ENCODE measurements at places on chromosomes 12 and 14. TPM values are rescaled to one million over a fixed set of nuclear protein-coding genes. Genes with fewer than 3 reads are reported as not detected.

DNA sequence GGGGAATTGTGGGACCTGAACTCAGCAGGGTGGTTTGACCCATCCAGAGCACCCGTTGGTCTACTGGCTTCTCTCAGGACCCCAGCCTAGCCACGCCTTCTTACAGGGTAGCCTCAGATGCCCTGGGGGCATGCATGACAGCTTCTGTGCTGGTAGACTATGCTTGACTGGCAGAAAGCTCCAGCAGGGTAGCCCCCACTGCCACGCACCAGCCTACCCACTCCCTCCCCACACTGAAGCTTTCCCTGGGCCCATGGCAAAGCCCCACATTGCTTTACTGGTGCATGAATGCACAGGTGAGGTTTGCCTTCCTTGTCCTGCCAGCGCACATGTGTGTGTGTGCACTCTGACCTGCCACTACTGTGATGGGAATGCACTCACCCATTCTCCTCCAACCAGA lies 772.2 kb downstream of the LRFN5 start:
- no peak overlapping the region for H3K27ac ChIP-seq
- H3K4me1 ChIP-seq, result no peaks in the 10 kb centered on the region
- H3K36me3 ChIP-seq, result no peaks in the 10 kb centered on the region
- H3K4me3 ChIP-seq, result no peak overlapping the region
- DNase-seq, result no peak

DNA sequence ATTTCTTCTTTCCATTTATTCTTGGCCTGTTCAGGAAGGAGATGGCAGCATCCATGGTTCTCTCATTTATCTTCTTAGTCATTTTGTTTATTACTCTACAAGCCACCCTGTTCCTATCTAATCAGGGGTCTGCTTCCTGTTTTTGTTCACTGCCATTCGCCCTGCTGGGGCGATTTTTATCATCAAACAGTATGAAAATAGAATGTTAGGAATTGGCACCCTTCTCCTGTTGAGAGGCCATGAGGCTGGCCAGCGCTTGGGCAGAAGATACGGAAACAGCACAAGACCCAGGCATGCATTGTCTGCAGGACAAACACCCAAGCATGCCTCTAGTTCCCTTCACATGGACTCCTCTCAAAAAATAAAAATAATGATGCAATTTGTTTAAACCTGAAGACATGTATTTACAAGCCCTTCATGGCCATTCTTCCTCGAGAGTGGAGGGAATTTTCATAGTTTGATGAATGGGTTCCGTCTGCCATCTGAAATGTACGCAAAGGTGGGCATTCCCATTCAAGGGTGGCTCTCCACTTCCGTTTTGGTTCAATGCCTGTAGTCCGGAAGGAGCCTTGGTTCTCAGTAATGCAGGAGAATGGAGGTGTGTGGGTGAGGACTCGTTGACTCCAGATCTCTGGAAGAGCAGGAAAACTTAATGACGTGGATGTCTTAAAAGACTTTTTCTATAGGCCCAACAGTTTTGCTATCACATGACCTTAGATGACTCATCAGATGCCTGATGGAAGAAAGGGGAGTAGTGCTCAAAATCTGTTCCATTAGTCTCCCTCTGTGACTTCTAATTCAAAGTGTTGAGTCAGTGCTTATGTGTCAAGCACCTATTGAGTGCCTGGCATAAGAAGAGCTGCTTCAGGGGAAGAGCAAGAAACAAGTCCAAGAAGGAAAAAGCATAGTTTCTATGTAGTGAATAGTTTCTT lies 252.4 kb upstream of the TBX3 start:
- no peaks in the 10 kb centered on the region for H3K4me1 ChIP-seq
- H3K4me3 ChIP-seq, result no peak overlapping the region
- no peaks in the 10 kb centered on the region for H3K27me3 ChIP-seq
- no peak for DNase-seq

GRCh38 chr14:22887260-22887989 lies 4.4 kb downstream of the REM2 start:
- peaks cover 14% of the 10 kb centered on the region for H3K27me3 ChIP-seq
- peak overlapping the region; percentile 77 for H3K4me3 ChIP-seq
- H3K4me1 ChIP-seq, result peaks cover 49% of the 10 kb centered on the region
- peak; percentile 39 for DNase-seq
- H3K27ac ChIP-seq, result peak overlapping the region; percentile 85

DNA sequence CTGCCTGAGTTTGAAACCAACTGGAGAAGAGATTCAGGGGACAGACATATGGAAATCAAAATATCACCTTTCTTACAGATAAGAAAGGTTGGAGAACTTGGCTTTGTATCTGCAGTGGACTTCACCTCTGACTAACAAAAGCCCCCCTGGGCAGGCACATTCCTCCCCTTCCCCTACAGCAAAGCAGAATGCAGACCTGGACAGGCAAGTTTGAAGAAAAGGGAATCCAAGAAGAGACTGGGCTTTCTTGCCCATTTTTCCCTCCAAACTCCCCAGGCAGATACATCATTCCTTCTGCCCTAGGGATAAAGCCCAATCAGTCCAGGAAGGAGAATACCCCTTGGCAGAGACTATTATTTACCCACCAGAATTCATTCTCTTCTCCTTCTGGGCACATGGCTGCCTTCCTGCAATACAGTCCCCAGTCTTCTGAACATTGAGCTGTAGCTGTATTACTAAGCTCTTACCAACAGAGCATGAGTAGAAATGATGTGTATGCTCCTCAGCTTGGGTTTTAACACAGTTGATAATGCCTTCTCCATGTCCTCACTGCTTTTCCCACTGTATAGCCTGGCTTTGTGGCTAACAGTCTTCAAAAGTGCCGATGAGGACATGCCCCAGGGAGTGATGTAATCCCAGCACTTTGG lies 17.4 kb upstream of the NAP1L1 start:
- no peaks in the 10 kb centered on the region for H3K4me1 ChIP-seq
- H3K36me3 ChIP-seq, result no peaks in the 10 kb centered on the region
- no peak overlapping the region for H3K4me3 ChIP-seq
- DNase-seq, result no peak
- H3K27me3 ChIP-seq, result no peaks in the 10 kb centered on the region

- no peak overlapping the region for H3K4me3 ChIP-seq
- H3K27me3 ChIP-seq, result peaks cover 4% of the 10 kb centered on the region
- no peaks in the 10 kb centered on the region for H3K36me3 ChIP-seq
- no peaks in the 10 kb centered on the region for H3K4me1 ChIP-seq
- no peak for DNase-seq
Observed at GRCh38 chr12:3470296-3470695, 20.7 kb upstream of the PRMT8 start.

- no peak overlapping the region for H3K4me3 ChIP-seq
- DNase-seq, result no peak
- no peaks in the 10 kb centered on the region for H3K27me3 ChIP-seq
- peaks cover 3% of the 10 kb centered on the region for H3K36me3 ChIP-seq
Observed at GRCh38 chr14:59354666-59355065, 110.5 kb downstream of the GPR135 start.

DNA sequence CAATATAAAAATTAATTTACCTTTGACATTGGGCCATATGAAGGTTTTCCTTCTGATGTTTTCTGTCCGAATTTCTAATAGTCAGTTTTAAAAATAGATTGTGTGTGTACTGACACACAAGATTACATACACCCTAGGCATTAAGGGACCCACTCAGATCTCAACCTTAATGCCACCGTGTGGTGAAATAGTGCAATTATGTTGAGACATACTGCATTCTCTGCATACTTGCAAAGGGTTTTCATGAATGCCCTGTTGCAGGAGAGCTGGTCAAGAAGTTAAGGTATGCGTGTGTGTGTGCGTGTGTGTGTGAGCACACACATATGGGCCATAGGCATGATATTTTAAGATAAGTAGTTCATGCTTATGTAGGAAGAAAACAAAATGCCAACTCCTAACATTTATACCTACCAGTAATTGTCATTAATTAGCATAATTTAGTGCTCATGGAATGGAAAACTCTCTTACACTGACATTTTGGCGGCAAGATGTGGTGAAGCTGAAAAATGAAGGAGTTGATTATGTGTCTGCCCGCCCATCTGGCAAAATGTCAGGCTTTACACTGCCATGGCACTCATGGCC lies 58.8 kb downstream of the PIK3C2G start:
- no peak overlapping the region for H3K4me3 ChIP-seq
- H3K36me3 ChIP-seq, result no peaks in the 10 kb centered on the region
- H3K27ac ChIP-seq, result no peak overlapping the region
- no peaks in the 10 kb centered on the region for H3K4me1 ChIP-seq
- H3K27me3 ChIP-seq, result no peaks in the 10 kb centered on the region

GRCh38 chr12:122867691-122868461 lies 28.0 kb downstream of the VPS37B start:
- H3K27ac ChIP-seq, result no peak overlapping the region
- no peaks in the 10 kb centered on the region for H3K27me3 ChIP-seq
- H3K4me3 ChIP-seq, result no peak overlapping the region
- no peak for DNase-seq

DNA sequence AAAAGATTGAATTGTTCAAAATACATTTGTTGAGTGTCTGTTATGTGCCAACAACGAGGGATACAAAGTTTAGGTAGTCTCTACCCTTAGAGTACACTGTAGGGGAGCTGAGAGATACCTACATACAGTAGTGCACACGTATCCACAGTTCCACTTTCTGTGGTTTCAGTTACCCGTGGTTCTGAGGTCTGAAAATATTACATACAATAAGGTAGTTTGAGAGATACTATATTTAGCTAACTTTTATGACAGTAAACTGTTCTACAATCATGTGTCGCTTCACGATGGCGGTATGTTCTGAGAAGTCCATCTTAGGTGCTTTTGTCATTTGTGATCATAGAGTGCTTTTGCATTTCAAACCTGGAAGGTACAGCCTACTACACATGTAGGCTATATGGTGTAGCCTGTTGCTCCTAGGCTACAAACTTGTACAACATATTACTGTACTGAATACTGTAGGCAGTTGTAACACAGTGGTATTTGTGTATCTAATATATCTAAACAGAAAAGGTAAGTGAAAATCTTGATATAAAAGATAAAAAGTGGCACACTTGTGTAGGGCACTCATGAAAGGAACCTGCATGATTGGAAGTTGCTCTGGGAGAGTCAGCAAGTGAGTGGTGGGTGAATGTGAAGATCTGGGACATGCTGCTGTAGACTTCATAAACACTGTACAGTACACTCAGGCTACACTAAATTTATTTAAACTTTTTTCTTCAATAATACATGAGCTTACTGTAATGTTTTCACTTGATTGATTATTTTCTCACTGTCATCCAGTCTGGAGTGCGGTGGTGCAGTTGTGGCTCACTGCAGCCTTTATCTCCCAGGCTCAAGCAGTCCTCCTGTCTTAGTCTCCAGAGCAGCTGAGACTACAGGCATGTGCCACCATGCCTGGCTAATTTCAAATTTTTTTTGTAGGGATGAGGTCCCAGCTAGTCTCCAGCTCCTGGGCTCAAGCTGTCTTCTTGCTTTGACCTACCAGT lies 4.0 kb downstream of the CPSF6 start:
- peak overlapping the region; percentile 52 for H3K4me3 ChIP-seq
- H3K4me1 ChIP-seq, result peaks cover 69% of the 10 kb centered on the region
- peak; percentile 27 for DNase-seq
- H3K27me3 ChIP-seq, result no peaks in the 10 kb centered on the region

DNA sequence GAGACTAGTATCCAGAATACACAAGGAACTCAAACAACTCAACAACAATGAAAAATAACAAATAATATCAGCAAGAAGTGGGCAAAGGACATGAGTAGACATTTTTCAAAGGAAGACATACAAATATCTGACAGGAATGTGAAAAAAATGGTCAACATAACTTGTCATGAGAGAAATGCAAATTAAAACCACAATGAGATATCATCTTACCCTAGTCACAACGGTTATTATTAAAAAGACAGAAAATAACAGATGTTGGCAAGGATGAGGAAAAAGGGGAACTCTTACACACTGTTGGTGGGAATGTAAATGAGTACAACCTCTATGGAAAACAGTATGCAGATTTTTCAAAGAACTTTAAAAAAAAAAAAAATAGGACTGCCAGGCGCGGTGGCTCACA lies 20.4 kb downstream of the VWF start:
- H3K36me3 ChIP-seq, result no peaks in the 10 kb centered on the region
- no peak overlapping the region for H3K4me3 ChIP-seq
- no peak overlapping the region for H3K27ac ChIP-seq
- peaks cover 3% of the 10 kb centered on the region for H3K27me3 ChIP-seq
- H3K4me1 ChIP-seq, result peaks cover 3% of the 10 kb centered on the region

GRCh38 chr12:27999521-27999920 lies 27.0 kb upstream of the PTHLH start:
- no peak overlapping the region for H3K27ac ChIP-seq
- H3K27me3 ChIP-seq, result peaks cover 7% of the 10 kb centered on the region
- DNase-seq, result no peak
- H3K4me1 ChIP-seq, result no peaks in the 10 kb centered on the region

- H3K36me3 ChIP-seq, result no peaks in the 10 kb centered on the region
- DNase-seq, result peak; percentile 54
- H3K27me3 ChIP-seq, result no peaks in the 10 kb centered on the region
Observed at GRCh38 chr14:35332517-35333263, 40.5 kb downstream of the PSMA6 start.

GRCh38 chr14:45253754-45254310 lies 830 bp upstream of the MIS18BP1 start:
- peaks cover 9% of the 10 kb centered on the region for H3K27me3 ChIP-seq
- DNase-seq, result peak; percentile 9
- peak overlapping the region; percentile 87 for H3K4me3 ChIP-seq

A2ML1 gene
- not detected for total RNA-seq

LMNTD1 gene
- total RNA-seq, result not detected

BBOF1 gene
- 1.4 TPM for total RNA-seq

CCDC196 gene
- not detected for total RNA-seq

CEP170B gene
- 3.0 TPM for total RNA-seq

REC8 gene
- 61.0 TPM for total RNA-seq

HDAC7 gene
- total RNA-seq, result 218 TPM
